ENCODE measurements at places on chromosomes 6 and 20. TPM values are rescaled to one million over a fixed set of nuclear protein-coding genes. Genes with fewer than 3 reads are reported as not detected.

IL17A gene
- total RNA-seq: not detected

DNA sequence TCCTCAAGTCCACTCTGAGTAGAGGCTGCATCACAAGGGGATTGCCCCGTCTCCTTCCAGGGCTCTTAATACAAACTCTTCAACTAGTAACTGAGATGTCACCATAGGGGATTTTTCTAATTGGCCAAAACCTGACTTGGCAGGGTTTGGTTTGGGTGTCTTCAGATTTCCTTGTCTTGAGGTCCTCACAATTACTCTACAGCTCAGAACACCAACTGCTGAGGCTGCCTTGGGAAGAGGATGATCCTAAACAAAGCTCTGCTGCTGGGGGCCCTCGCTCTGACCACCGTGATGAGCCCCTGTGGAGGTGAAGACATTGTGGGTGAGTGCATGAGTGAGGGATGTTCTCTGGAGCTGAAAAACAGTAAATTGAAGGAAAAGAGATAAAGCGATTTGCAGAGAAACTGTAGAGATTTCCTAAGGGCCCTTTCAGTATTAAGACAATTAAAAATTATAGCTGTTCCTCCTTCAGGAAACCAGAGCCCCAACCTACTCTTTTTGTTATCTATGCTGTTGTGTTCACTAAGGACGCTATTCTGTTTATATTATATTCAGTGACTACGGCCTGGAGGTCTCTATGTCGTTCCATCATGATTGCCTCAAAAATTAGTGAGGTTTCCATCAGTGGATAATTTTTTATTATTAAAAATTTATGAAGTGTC, at the start of gene HLA-DQA1:
TSS of gene HLA-DQA1 (plus strand) at position 188 of the 662 bp plus-strand sequence. CDS start at position 241, 53 bp downstream.
- peak; percentile 7 for DNase-seq

- DNase-seq: no peak
Observed at GRCh38 chr20:25507385-25508082, 77.8 kb downstream of the NINL start.

- DNase-seq: no peak
Observed at GRCh38 chr6:38187325-38187724, 367.8 kb downstream of the ZFAND3 start.

All from epithelial cell of proximal tubule (primary cell).